ENCODE measurements at places on chromosomes 7 and 10.

DNA sequence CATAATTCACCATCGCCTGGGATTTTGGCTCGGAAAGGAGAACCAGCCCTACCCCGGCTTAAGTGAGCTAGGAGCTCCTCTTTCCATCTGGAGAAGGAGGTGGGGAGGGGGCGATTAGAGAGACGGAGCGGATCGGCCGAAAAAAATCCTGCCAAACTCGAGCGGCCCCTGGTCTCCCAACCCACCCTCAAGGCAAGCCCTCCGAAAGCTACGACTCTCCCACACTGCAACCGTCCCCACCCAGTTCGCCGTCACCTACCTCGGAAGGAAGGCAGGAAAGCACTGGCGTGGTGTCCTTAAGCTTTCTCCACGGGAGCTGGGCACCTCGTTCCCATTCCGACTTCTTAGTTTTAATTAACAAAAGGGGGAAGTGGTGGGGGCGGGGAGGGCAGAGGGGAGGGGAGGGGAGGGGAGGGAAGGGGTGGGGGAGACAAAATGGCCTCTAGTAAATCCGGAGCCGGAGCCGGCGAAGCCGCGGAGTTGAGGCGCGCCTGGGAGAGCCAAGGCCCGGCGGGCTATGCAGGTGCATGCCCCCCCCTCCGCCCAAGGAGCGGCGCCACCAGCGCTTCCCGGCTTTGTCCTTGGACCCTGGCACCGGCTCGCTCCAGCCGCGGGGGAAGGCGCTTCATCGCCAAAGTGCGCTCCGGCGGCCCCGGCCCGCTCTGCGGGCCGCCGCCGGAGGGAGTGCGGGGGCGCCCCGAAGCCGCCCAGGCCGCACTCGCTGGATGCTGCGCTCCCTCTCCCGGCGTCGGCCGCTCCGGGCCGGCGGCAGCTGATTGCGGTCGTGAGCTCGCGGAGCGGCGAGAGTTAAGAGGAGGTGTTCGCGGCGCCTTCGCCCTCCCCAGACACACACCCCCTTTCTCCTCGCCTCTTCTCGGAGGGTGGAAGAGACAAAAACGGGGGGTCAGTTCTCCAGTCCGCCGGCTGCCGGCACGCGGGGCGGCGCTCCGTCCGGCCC is at the start of gene LRRC4:
Gene LRRC4 (minus strand): TSS at position 784 of the 958 bp plus-strand sequence. CDS start 797 bp downstream, outside the sequence.
- DNase-seq, result no peak

GRCh38 chr10:80168679-80169380 is 36.3 kb downstream of the PLAC9 start:
- no peak for DNase-seq

DNA sequence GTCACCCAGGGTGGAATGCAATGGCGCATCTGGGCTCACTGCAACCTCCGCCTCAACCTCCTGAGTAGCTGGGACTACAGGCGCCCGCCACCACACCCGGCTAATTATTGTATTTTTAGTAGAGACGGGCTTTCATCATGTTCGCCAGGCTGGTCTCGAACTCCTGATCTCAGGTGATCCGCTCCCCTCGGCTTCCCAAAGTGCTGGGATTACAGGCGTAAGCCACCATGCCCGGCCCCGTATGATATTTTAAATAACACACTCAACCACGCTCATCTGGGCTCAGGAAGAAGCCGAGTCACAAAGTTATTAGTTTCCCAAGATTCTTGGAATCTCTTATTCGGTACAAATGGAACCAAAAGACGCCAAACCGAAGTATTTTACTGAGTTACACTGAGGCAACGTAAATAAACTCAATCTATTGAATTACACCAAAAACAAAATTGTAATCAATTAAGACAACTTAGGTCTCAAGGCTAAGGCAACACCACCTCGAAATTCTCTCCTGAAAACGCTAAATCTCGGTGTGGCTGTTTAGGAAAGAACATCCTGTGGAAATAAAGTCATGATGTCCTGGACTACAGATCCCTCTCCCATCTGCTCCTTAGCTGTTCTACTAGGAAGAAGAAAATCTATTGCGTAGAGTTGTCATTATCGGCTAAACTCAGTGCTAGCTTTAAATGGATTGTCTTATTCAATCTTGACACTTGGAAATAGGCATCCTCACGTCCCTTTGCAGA is 910 bp downstream of the ARHGAP19 start:
- no peak for DNase-seq

DNA sequence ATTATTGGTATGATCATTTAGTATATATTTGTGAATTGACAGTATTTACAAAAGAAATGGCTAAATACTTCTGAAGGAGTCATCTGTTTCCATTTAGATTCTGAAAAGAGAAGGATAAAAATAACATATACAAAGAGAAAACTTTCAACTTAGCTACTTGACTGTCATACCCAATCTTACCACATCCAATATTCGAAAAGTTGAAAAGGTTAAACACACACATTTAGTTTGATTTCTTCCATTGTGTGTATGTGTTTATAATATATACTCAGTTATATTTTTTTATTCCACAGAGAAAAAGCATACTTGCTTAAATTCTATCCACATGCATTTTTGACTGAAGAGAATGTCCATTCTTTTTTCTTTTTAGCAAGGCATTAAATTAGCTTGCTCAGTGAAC is 470.7 kb downstream of the TFEC start:
- DNase-seq, result no peak

DNA sequence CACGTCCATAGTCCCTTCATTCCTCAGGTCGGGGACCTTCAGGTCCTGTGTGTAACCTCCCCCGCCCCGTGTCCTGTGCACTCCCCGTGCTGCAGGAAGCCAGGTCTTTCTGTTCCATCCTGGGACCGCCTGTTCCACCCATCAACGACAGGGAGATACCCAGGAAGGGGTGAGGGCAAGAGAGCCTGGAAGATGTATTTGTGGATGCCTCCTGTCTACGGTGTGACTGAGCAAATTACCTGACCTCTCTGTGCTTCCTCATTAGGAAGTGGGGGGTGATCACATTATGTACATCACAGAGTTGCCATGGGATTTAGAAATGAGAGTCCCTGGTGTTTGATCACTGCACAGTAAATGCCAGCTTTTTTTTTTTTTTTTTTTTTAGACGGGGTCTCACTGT is 46.3 kb downstream of the GRID2IP start:
- no peak for DNase-seq

DNA sequence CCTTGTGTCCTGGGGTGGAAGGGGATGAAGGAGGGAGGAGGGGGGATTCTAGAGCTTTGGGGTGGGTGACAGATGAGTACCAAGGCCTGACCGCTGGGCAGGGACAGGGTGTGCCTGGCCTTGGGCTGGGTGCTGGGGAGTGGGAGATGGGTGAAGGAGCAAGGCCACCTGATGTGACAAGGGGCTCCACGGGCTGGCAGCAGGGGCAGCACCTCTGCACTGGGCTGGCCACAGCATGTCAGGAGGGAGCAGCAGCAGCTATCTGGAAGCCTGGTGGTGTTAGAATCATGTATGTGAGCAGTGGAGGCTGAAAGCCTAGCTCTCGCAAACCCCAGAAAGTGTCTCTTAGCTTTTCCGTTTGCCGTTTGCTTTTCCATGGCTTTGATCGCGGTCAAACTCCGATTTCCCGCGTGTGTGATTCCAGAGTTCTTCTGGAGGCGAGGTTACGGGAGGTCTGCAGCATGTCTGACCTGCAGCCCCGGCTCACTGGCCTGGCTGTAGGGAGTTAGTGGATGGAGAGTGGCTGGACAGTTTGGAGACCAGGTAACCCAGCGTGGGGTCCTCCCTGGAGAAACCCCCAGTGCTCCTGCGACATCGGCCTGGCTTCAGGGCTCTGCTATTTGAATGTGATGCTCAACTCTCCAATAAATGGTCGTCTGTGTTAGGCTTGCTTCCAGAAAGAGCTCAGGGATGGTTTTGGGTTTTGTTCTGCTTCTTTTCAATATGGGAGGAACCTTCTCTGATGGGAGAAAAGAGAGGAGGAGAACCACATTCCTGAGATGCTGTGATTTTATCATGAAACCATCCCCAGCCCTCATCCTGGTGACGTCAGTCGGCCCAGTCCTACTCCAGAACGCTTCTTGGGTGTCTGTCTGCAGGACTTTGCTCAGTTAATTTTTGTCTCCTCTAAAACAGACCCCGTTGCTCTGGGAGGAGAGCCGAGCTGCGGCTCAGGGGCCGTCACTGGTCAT is 105.5 kb downstream of the CUX1 start:
- no peak for DNase-seq

DNA sequence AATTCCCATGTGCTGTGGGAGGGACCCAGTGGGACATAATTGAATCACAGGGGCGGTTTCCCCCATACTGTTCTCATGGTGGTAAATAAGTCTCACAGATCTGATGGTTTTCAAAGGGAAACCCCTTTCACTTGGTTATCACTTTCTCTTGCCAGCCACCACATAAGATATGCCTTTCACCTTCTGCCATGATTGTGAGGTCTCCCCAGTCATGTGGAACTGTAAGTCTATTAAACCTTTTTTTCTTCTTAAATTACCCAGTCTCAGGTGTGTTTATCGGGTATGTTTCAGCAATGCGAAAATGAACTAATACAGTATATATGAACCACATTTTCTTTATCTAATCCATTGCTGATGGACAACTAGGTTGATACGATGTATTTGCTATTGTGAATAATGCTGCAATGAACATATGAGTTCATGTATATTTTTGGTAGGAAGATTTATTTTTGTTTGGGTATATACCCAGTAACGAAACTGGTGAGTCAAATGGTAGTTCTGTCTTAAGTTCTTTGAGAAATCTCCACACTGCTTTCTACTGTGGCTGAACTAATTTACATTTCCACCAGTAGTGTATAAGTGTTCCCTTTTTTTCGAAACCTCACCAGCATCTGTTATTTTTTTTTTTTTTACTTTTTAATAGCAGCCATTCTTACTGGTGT is 70.0 kb upstream of the HGF start:
- no peak for DNase-seq

- no peak for DNase-seq
Measured at GRCh38 chr7:67955061-67955460, 958.4 kb downstream of the TYW1 start.
